Stimulated activated CD4-positive, alpha-beta T cell treated with anti-CD3 and anti-CD28 coated beads, Interleukin-4, amount 100 ng/mL, for 24 hours (primary cell): ENCODE measurements at places on chromosomes 11 and 22.

- no peak for DNase-seq
These were observed 26.6 kb upstream of the EI24 start for GRCh38 chr11:125542709-125543108.

DNA sequence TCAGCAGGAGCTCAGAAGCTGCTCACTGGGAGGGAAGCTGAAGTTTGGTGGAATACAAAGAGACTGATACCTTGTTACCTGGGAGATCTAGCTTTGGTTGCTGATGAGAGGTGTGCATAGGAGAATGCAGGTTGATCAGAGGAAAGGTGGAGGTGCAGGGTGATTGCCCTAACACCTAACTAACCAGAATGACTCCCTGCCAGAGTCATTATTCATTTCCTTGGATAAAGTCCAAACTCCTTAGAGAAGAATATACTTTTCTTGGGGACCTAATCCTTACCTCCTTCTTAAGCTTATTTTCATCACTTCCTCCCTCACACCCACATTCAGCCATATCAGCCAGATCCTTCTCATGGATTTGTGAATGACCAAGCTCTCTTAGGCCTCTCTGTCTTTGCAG is 814.2 kb upstream of the TENM4 start:
- no peak for DNase-seq

DNA sequence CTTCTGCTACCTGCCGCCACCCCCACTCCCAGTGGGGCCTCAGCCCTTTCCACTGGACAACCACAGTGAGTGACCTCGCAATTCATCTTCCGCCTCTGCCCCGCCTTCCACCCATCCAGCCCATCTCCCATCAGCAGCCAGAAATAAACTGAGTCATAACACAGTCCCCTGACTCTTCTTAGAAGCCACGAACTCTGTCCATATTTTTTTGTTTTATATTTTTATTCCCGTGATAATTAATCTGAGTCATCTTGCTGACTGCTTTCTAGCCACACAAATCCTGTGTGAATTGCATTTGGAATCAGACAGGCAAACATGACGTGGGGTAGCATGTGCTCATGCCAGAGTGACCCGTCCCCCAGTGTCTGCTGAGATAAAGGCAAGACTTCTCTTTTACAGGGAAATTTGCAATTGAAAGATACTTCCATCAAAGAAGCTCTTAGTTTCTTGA is 7.0 kb downstream of the FADD start:
- DNase-seq: no peak

DNA sequence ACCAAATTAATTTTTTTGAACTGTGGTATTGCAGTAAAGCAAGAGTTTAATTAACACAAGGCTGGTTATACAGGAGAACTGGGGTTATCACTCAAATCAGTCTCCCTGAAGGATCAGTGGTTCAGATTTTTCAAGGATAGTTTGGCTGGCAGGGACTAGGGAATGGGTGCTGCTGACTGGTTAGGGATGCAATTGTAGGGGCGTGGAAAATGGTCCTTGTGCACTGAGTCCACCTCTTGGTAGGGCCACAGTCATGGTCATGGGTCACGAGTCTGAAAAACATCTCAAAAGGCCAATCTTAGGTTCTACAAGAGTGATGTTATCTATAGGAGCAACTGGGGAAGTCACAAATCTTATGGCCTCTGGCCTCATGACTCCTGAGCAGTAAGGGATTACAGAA is 27.9 kb downstream of the MCHR1 start:
- DNase-seq: no peak

GRCh38 chr11:87616511-87616910 is 558.7 kb downstream of the RAB38 start:
- no peak for DNase-seq

DNA sequence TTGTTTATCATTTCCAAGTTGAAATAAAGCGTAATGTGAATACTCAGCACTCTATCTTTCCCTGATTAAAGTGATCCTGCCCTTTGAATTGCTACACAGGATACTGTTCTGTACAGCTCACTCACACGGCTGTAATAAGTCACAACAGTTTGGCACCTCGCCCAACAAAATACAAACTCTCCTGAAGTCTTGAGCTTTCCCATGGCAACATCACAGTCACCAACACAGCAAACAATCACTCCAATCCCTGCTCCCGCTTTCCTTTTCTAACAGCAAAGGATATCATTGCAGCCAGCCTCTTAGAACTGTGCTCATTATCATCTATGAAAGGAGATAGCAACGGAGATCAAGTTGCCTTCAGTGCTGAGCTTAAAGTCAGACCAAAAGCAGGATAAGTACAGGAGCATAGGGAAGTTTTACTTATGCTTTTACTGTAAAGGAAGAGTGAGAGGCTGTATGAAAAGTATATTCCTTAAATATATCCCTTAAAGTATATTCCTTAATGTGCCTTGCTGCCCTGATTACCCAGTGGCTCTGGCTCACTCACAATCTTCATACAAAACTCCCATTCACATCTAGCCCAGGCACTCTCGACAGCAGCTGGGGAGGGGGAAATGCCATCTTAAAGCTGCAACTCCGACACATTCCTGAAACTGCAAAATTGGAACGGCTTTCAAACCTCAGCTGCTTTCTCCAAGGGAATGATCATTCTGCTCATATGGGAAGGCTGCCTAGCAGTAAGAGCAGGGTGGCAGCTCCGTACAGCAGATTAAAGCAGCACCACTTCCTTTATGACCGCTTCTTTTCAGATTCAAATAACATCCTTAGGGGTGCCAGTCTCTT is 35.8 kb downstream of the MAML2 start:
- no peak for DNase-seq

- DNase-seq: no peak
These were observed 43.6 kb downstream of the BRD1 start for GRCh38 chr22:49783926-49784629.

- DNase-seq: no peak
These were observed 90.6 kb upstream of the FGF3 start for GRCh38 chr11:69909561-69910518.

- no peak for DNase-seq
These were observed 8.4 kb downstream of the MIAT start for GRCh38 chr22:26665813-26666231.

GRCh38 chr11:9884601-9885000 is 220.7 kb downstream of the SWAP70 start:
- DNase-seq: no peak
